ENCODE measurements at places on chromosomes 4 and X.

- DNase-seq: no peak
Measured at GRCh38 chr4:90126805-90127204, 389 bp upstream of the CCSER1 start.

GRCh38 chr4:150769248-150769647, 187.3 kb downstream of the MAB21L2 start:
- DNase-seq: no peak

- DNase-seq: peak; percentile 54
Measured at GRCh38 chr4:82201805-82202641, 171.8 kb downstream of the HNRNPD start.

DNA sequence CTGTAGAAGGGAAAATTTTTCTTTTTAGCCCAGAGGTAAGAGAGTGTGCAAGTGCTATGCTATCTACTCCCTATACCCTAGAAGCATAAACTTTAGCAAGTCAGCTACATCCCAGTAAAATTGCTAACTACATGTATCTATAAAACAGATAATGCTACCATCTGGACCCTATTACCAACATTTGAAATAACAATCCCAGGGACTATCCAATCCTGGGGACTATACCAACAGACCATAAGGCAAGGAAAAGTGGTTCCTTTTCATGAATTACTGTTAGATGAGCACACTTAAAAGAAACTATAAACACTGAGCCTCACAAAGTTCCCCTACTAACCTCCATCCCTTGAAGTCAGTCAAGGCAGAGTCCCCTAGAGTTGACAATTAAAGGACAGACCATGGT, 213.6 kb upstream of the VEGFC start:
- no peak for DNase-seq

GRCh38 chr4:138727731-138728130, 287.9 kb upstream of the NOCT start:
- DNase-seq: no peak

DNA sequence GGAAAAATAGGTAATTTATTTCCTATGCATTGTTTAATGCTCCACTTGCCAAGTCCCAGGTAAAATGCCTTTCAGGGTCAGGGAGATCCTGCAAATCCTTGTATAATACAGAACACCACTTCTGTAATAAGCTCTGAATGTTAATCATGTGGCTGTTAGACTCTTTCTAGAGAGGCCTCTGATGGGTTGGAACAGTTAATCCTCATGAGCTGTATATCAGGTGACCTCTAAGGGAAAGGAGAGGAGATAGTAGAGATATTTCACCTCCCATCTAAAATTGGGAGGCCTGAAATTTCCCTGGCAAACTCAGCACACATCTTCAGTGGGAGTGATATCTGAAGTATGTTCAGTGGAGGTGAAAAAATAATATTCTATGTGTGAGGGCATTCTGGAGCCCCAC, 210.6 kb upstream of the WDFY3 start:
- DNase-seq: no peak

- no peak for DNase-seq
Measured at GRCh38 chr4:10180603-10180926, 64.0 kb upstream of the WDR1 start.

- DNase-seq: no peak
Measured at GRCh38 chrX:38886112-38886511, 84.9 kb downstream of the MID1IP1 start.

- no peak for DNase-seq
Measured at GRCh38 chr4:121684561-121684960, 12.2 kb downstream of the ANXA5 start.

DNA sequence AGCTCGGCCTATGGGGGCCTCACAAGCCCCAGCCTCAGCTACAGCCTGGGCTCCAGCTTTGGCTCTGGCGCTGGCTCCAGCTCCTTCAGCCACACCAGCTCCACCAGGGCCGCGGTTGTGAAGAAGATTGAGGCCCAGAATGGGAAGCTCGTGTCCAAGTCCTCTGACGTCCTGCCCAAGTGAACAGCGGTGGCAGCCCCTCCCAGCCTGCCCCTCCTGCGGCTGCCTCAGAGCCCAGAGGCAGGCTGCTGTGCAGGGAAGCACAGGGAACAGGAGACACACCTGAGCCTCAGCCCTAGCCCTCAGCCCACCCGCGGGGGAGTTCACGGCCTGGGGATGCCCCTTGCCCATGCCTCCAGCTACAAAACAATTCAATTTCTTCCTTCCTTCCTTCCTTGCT, 75.7 kb upstream of the ZXDA start:
- no peak for DNase-seq

- no peak for DNase-seq
Measured at GRCh38 chr4:168622600-168622999, 125.7 kb downstream of the PALLD start.

GRCh38 chr4:118850488-118851173, 14.7 kb upstream of the SEC24D start:
- DNase-seq: no peak

DNA sequence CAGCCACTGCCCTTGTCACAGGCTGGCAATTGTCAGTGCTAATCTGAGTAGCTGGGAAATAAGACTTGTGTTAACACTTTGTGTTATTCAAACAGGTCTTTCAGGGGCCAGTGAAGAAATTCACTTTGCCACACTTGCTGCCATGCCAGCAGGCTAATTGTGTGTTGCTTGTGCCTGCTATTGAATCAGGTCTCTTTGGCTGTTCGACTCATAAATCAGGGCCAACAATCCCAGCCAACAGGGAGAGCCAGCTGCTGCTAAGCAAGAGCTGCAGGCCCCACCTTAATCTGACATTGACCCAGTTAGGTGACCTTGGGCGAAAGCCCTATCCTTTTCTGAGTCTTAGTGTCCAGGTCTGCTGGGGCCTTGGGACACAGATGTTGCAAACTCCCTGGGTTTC, 28.1 kb upstream of the MAMLD1 start:
- DNase-seq: no peak

DNA sequence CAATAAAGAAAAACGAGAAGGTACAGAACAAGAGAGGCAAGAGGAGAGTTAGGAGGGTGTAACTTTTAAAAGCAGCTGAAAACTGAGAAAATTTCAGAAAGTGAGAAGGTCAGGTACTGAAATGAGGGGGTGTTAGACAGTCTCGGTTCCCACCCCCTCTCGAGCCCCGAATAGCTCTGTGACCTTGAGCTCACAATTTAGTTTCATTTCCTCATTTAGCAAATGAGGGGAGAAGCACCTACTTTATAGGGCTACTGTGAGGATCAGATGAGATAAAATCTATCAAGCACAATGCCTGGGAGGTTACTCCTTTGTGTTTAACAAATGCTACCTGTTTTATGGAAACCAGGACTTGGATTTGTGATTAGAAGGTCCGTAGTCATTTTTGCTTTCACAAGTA, 4.9 kb downstream of the UGT8 start:
- no peak for DNase-seq

GRCh38 chr4:163063891-163064290, 102.8 kb downstream of the NAF1 start:
- DNase-seq: no peak

GRCh38 chr4:41160856-41161255, 53.5 kb downstream of the APBB2 start:
- no peak for DNase-seq

- no peak for DNase-seq
Measured at GRCh38 chr4:126440297-126440696, 1125.5 kb downstream of the FAT4 start.

- DNase-seq: no peak
Measured at GRCh38 chr4:504076-504475, 5.1 kb downstream of the PIGG start.

DNA sequence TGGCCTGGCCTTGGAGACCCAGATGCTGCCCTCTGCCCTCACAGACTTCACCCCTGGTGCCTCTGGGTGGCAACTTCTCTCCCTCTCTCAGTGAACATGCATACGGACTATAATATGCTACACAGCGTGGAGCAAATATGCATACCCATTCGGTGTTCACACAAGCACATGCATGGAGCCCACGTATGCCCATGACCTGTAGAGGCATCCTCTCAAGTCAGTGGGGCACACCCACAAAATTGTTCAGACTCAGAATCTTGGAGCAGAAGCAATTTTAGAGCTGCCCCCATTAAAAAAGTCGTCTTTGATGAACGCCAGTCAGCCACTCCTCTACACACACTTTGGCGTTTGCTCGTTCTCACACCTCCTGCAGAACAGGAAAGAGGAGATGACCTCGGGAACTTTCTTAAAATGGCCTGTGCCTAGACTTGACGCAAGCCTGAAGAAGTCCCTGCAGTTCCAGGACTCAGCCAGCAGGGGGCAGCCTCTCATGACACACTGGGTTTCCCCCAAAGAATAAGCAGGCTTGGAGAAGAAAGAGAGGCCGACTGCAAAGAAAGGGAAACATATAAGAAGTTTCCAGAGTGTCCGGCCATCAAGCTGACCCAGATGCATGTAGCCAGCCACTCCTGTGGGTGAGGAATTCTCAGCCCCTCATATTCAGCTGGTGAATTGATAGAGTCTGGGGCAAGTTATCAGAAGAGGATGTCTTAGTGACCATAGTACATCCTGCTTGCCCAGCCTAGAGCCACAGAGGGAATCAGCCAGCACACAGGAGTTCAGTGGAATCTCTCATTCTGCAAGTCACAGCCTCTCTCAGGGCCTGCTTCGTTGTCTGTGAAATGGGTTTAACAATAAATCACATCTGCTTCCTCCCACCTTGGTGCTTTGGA, 17.3 kb downstream of the APLN start:
- DNase-seq: peak; percentile 51

DNA sequence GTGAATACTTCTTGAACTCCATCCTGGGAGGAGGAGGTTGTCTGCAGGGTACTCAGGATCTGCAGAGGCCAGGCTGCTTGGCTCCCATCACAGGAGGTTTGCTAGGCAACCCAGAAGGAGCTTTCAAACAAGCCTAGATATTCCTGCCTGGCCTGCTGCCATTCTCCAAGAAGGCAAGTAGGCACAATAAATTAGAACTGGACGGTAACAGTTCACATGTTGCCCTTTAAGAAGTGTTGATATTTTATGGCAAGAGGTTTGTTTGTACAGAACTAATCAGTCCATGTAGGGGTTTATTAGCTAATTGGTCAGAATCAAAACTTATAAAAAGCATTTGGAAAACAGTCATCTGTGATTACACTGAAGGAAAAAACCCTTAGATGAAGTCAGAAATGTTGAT, 39.3 kb downstream of the SYNPO2 start:
- DNase-seq: no peak

DNA sequence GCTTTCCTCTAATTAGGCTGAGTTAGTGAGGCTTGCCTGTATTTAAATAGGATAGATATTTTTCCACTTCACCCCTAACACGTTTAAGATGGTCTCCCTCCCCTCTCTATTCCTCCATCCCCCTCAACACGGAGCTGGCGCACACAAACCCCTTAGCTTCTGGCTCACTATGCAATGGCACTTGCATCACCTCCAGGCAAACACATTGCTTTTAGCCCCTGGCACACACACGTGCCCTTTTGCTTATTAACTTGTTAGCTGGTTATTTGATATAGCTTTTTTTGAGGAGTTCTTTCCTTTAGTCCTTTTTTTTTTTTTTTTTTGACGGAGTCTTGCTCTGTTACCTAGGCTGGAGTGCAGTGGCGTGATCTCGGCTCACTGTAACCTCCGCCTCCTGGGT, 94.3 kb downstream of the HDAC8 start:
- DNase-seq: no peak

- DNase-seq: no peak
Measured at GRCh38 chr4:154612472-154613414, at the start of gene FGG. FGG (minus strand) TSS chr4:154612656; CDS start chr4:154612609, 47 bp downstream.

DNA sequence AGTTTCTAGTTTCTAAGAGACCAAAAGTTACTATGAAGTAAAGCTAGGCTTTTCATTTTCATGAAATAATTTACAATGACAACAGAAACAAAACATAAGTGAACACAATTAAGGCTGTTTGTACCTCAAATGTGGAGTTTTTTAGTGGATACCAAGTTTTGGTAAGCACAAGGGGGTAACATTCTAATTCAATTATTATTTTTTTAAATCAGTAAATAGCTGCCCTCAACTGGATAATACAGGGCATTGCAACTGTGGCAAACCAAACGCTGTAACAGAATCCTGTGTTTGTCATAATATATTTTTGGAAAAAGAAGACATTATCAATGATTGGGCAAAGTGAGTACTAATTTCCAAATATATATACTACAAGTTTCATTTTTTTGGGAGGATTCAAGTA, 150.3 kb downstream of the FBXW7 start:
- no peak for DNase-seq

DNA sequence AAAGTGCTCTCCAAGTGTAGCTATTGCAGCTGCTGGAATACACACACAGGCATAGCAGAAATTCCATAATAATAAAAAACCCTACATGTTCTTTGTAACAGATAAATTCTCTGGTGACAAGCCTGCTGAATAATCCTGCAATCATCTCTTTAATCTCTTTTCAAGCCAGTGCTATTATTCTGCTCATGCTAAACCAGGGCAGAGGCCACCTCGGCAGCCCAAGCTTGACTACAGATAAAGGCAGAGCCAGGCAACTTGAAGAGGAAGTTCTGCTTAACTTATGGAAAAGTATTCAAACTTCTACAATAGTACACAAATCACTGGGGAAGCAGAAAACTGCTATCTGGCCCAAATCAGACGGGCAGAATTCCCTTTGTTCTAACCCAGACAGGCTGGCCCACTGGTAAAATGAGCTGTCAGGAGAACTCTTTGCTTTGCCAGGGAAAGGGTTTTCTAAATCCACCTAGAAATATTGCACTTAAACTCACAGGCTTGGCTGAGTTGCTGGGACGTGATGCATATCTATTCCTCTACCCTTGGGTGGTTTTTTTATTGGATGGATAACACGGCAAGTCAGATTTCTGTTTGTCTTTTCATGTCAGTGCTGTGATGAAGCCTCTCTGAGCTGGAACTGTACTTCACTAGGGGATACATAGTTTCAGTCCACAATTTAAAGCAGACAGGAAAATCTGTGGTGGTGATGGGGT, 70.5 kb downstream of the GATB start:
- DNase-seq: no peak

- no peak for DNase-seq
Measured at GRCh38 chrX:13652287-13652793, 601 bp upstream of the TCEANC start.

GRCh38 chr4:3420606-3420955, 21.2 kb upstream of the HGFAC start:
- DNase-seq: no peak

- no peak for DNase-seq
Measured at GRCh38 chrX:46184749-46185148, 360.5 kb downstream of the ZNF674 start.

DNA sequence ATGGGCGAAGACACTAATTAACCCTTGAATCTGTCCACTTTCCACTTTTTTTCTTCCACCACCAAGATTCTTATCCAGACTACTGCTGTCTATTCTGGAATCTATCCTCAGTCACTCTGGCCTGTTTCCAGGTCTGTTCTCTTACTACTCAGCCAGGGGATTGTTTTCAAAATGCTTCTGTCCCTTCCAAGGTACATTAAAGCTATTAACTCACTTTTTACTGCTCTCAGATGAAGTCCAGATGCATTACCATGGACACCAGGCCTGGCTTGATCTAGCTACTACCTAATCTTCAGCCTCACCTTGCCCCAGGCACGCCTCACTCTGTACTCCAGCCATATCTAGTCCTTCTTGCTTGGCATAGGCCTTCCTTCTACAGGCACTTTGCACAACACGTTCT, 66.4 kb downstream of the GALNT7 start:
- no peak for DNase-seq

GRCh38 chr4:182201871-182202270, 41.3 kb upstream of the TENM3 start:
- no peak for DNase-seq

All from NCI-H1092 treated with DMSO at 0.1 percent for 48 hours (cell line).